Epithelial cell of umbilical artery (primary cell): ENCODE measurements at places on chromosomes 13 and 19. TPM values are rescaled to one million over a fixed set of nuclear protein-coding genes. Genes with fewer than 3 reads are reported as not detected.

The CEACAM1 gene
- 0.32 and 0.46 TPM in 2 replicates for total RNA-seq

The RCBTB1 gene
- total RNA-seq: 17.5 and 22.8 TPM in 2 replicates

The DIAPH3 gene
- 11.4 and 12.0 TPM in 2 replicates for total RNA-seq

The MLLT1 gene
- 3.3 and 3.9 TPM in 2 replicates for total RNA-seq

The ZNF534 gene
- total RNA-seq: not detected in 2 replicates

The ABCC4 gene
- total RNA-seq: 18.8 and 26.4 TPM in 2 replicates

The ITM2B gene
- total RNA-seq: 105 and 113 TPM in 2 replicates

The LIM2 gene
- total RNA-seq: not detected in 2 replicates

The ZNF560 gene
- total RNA-seq: not detected in 2 replicates

The DCT gene
- not detected in 2 replicates for total RNA-seq

The SIGLEC12 gene
- not detected in 2 replicates for total RNA-seq

The NFIC gene
- 20.1 TPM in 2 replicates for total RNA-seq

The SBK3 gene
- 0.32 TPM in 1 of 2 replicates, not detected in the other for total RNA-seq

The KLK5 gene
- not detected in 2 replicates for total RNA-seq

The SGCG gene
- under 0.01 TPM in 1 of 2 replicates, not detected in the other for total RNA-seq

The N4BP2L1 gene
- 1.9 and 4.1 TPM in 2 replicates for total RNA-seq

The ZNF729 gene
- not detected in 2 replicates for total RNA-seq
